ENCODE measurements at places on chromosomes 2 and 18.

GRCh38 chr2:239778861-239779558 lies 246.1 kb downstream of the NDUFA10 start:
- no peak for DNase-seq

GRCh38 chr18:58605027-58606020 lies 23.6 kb downstream of the ALPK2 start:
- peak; percentile 15 for DNase-seq

DNA sequence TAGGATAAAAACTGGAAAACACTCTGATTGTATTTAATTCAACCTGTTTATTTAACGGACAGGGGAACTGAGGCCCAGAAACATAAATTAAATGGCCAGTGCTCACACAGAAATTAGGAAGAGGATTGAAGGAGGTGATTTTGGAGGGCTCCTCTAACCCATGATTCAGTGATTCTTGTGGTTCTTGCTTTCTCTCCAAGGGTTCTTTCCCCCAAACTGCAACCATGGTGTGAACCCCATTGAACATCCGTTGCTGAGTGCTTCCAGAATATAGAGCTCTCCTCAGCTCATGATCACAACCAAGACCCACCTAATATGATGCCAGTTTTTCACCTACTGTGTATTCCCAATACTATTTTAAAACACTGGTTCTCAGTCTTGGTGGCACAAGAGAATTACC lies 41.4 kb downstream of the BMP10 start:
- no peak for DNase-seq

DNA sequence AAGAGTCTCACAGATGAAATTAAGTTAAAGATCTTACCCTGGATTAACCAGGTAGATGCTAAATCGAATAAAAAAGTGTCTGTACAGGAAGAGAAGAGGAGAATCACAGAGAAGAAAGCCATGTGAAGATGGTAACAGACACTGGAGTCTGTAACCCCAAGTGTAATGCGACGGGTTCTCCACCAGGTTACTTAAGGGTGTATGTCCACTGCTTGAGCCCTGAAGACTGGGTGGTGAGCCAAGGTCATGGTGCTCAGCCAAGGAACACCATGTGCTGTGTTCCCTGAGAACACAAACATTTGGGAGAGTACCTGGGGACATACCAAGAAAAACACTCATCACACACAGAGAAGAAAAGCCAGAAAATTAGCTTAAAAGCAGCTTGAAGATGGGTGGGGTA lies 8.2 kb upstream of the ACADL start:
- no peak for DNase-seq

- no peak for DNase-seq
These were observed 97.7 kb upstream of the CTDP1 start for GRCh38 chr18:79581911-79582310.

Measured in stimulated activated CD8-positive, alpha-beta memory T cell treated with anti-CD3 and anti-CD28 coated beads, Interleukin-4, amount 100 ng/mL, for 4 hours (primary cell).